ENCODE measurements at places on chromosomes 12 and 14.

DNA sequence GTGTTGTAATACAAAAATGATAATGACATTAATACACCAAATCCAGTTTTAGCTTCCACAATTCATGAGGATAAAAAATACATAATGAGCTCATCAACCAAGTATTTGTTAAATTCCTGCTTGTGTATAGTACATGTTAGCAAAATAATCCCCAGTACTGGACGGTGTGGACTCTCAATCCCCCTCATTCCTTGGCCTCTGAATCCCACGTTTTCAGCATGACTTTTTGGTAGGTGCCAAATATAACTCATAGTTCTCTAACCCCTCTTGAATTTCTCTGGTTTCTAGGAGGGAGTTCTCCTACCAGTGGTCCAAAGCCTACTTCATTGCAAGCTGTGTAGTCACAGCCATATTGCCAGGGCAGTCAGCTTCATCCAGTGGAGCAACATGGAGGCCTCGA lies 41.4 kb upstream of the EPS8 start:
- no peak for DNase-seq

GRCh38 chr14:74962493-74962892 lies 7.1 kb upstream of the PGF start:
- DNase-seq, result no peak

GRCh38 chr12:117820216-117820907 lies 148.4 kb downstream of the KSR2 start:
- no peak for DNase-seq

GRCh38 chr14:23357261-23357660 lies 4.6 kb upstream of the SLC22A17 start:
- no peak for DNase-seq

GRCh38 chr14:49363821-49364751 lies 222.1 kb downstream of the RPS29 start:
- no peak for DNase-seq

- no peak for DNase-seq
These were observed 14.9 kb upstream of the SCAF11 start for GRCh38 chr12:46005151-46005797.

DNA sequence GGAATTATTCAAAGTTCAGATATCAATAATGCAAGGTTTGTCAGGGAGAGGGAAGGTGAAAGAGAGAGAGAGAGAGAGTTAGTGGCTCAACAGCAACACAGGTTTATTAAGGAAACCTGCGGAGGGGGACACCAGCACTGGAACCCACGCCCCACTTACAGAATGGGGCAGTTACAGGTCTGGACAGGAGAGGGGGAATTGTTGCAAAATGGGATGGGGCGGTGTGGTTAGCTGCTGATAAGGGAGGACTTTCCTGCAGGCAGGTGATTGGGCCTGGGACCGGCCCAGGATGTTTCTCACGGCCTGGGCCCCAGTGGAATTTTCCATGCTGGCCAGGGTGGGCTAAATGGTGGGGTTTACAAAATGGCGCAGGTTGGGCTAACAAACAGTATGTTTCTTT lies 278.2 kb upstream of the SLC16A7 start:
- DNase-seq, result no peak

DNA sequence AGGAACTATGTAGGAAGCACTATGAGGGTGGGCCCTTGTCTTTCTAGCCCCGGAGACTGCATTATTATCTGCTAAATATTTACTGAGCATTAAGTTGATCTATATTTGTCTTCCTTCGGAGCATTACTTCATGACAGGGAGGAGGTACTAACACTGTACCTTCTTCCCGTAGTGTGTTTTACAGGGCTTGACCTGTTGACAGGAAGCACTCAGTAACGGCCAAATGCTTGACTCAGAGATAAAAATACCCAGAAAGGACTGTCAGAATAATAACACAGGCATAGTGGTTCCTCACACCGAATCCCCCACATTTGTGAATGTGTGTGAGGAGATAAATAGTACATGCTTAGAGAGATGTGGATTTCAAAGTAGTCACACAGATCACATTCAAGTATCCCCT lies 466.6 kb downstream of the EGLN3 start:
- no peak for DNase-seq

- DNase-seq, result no peak
These were observed 176.0 kb upstream of the DYRK2 start for GRCh38 chr12:67472539-67472938.

DNA sequence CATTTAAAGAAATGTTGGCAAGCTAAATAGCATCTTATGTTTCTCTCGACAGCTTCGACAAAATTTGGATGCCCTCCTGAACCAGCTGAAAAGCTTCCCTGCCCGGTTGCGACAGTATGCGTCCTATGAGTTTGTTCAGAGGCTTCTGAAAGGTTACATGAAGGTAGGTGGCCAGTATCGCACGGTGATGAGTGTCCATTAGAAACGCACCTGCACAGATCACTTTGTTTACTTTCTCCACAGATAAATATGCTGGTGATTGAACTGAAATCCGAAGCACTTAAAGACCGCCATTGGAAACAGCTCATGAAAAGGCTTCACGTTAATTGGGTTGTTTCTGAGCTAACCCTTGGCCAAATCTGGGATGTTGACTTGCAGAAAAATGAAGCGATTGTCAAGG lies 36.5 kb downstream of the DYNC1H1 start:
- DNase-seq, result no peak

Data from left kidney (tissue), 8 donors.